ENCODE measurements at places on chromosomes 11 and 22. TPM values are rescaled to one million over a fixed set of nuclear protein-coding genes. Genes with fewer than 3 reads are reported as not detected.
A peak's percentile ranks its signal among the peaks of the same experiment; 100 is the strongest.

- DNase-seq, result peak; percentile 42
Measured at GRCh38 chr11:130212431-130212961, 52.9 kb downstream of the ST14 start.

PITPNB gene
- total RNA-seq, result 88.8 TPM

GRCh38 chr11:65389294-65389980, 3.0 kb downstream of the FRMD8 start:
- DNase-seq, result peak; percentile 59

IL10RA gene
- 29.5 TPM for total RNA-seq

Measured in sciatic nerve (tissue), 2 donors.